ENCODE measurements at places on chromosomes 5 and 9. TPM values are rescaled to one million over a fixed set of nuclear protein-coding genes. Genes with fewer than 3 reads are reported as not detected.

The SLIT3 gene
- 57.3 TPM for total RNA-seq

The PCDHA1 gene
- total RNA-seq = not detected

The SLC31A1 gene
- 28.3 TPM for total RNA-seq

The ARL14EPL gene
- total RNA-seq = not detected

The IRX1 gene
- 13.3 TPM for total RNA-seq

The ROPN1L gene
- total RNA-seq = 10.4 TPM

The SLC1A1 gene
- 58.0 TPM for total RNA-seq

The NMUR2 gene
- 0.15 TPM for total RNA-seq

The GRM6 gene
- total RNA-seq = not detected

The SLC36A2 gene
- total RNA-seq = not detected

The CLIC3 gene
- total RNA-seq = 41.9 TPM

The PSD2 gene
- 0.11 TPM for total RNA-seq

The PAEP gene
- total RNA-seq = not detected

DNA sequence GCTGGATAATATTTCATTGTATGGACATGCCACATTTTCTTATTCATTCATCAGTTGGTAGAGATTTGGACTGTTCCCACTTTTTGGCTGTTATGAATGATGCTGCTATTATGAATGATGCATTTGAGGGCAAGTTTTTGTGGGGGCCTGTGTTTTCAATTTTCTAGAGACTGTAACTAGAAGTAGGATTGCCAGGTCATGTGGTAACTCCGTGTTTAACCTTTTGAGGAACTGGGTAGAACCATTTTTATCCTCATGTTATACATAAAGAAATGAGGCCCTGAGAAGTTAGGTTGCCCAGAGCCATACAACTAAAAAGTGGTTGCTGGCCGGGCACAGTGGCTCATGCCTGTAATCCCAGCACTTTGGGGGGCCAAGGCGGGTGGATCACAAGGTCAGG, 22.4 kb upstream of the STRBP start:
- no peak overlapping the region for H3K4me3 ChIP-seq
- no peak overlapping the region for H3K27ac ChIP-seq
- no peaks in the 10 kb centered on the region for H3K36me3 ChIP-seq
- DNase-seq = no peak
- no peaks in the 10 kb centered on the region for H3K4me1 ChIP-seq

GRCh38 chr9:97319395-97319794, 11.9 kb downstream of the CCDC180 start:
- no peak for DNase-seq
- no peaks in the 10 kb centered on the region for H3K4me1 ChIP-seq
- H3K36me3 ChIP-seq = no peaks in the 10 kb centered on the region
- no peak overlapping the region for H3K4me3 ChIP-seq

DNA sequence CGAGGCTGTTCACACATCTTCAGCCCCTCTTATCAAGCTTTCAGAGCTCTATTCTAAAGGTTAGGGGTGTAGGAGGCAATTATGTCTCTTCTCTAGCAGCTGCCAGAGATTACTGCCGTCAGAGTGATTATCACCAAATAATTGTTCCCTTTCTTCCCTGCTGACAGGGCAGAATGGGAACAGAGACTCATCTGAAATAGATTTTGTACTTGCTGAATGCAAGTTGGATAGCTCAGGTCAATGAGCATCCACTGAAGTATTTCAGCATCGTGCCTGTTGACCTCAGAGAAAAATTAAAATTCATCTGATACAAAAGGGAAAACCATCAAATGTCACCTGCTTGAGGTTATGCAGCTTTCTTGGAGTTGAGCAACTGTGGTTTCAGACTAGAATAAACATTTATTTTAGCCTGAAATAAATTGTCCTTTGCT, 213.7 kb upstream of the MAP3K1 start:
- H3K27me3 ChIP-seq = no peaks in the 10 kb centered on the region
- no peaks in the 10 kb centered on the region for H3K4me1 ChIP-seq
- DNase-seq = no peak

- H3K36me3 ChIP-seq = no peaks in the 10 kb centered on the region
- no peaks in the 10 kb centered on the region for H3K4me1 ChIP-seq
- no peak overlapping the region for H3K4me3 ChIP-seq
- H3K27ac ChIP-seq = no peak overlapping the region
- no peaks in the 10 kb centered on the region for H3K27me3 ChIP-seq
Observed at GRCh38 chr9:84750152-84750865, 80.8 kb downstream of the NTRK2 start.

GRCh38 chr9:78073722-78074121, 42.1 kb upstream of the GNAQ start:
- DNase-seq = no peak
- H3K27me3 ChIP-seq = no peaks in the 10 kb centered on the region
- H3K4me1 ChIP-seq = no peaks in the 10 kb centered on the region
- no peaks in the 10 kb centered on the region for H3K36me3 ChIP-seq
- H3K27ac ChIP-seq = no peak overlapping the region

DNA sequence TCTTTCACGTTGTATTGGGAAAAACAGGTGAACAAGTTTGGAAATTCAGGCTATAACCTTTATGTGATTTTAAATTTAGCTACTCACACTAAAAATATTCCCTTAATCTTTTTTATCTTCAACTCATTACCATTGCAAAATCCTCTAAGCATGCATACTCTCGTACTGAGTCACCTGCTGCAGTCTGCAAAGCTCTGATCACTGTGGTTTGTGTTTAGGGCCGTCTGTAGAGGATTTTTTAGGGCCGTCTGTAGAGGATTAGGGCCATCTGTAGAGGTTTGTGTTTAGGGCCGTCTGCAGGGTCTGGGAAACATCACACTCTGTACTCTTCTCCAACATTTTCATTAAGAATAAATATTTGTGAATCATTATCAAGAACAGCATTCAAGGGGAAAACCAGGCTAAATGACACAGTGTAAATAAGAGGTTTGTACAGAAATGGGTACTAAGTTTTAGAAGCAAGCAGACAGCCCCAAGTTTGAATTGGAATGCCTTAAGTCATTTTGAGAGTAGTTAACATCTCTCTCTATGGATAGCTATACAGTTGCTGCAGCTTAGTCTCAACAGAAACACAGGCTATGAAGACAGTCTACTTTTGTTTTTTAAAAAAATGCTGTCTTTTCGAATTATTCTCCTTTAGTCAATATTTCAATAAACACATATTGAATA, 155.0 kb upstream of the TSLP start:
- no peaks in the 10 kb centered on the region for H3K36me3 ChIP-seq
- no peaks in the 10 kb centered on the region for H3K27me3 ChIP-seq
- no peak overlapping the region for H3K27ac ChIP-seq
- no peaks in the 10 kb centered on the region for H3K4me1 ChIP-seq
- H3K4me3 ChIP-seq = no peak overlapping the region
- no peak for DNase-seq

DNA sequence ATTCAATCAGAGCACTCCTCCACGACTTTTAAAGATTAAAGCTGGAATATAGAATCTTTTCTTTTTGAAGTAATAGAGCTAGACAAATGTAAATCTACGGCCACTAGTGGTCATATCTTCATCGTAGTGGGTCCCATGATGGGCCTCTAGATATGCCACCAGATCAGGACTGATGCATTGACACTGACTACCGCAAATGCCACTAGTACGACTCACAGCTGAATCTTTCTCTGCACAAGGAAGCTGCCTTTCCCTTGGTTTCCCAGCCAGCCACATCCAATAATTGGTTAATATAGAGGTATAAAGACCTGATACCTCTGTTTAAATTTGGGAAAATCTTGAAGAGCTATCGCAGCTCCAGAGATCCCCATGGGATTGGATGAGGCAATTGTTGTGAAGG, 37.8 kb upstream of the ADRB2 start:
- no peaks in the 10 kb centered on the region for H3K4me1 ChIP-seq
- no peaks in the 10 kb centered on the region for H3K36me3 ChIP-seq
- no peak overlapping the region for H3K4me3 ChIP-seq
- no peaks in the 10 kb centered on the region for H3K27me3 ChIP-seq
- no peak for DNase-seq
- H3K27ac ChIP-seq = no peak overlapping the region

DNA sequence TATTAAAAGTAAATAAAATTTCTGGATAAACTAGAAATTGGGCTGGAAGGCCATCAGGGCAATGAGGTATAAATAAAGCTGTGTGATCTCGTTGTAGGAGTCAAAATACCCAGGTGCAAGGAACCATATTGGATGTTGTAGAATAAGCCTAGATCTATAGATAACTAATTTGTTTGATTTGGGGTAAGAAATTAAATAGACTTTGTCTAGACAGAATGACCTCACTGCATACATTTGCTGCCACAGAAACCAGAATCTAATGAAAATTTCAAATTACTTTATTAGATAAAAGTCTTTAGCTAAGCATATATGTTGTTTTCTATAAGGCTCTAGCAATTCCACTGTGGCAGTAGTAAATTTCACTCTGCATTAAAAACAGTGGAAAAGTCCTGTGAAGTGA, 225.2 kb upstream of the ITGA1 start:
- no peak overlapping the region for H3K27ac ChIP-seq
- no peak overlapping the region for H3K4me3 ChIP-seq
- H3K27me3 ChIP-seq = no peaks in the 10 kb centered on the region
- no peak for DNase-seq

DNA sequence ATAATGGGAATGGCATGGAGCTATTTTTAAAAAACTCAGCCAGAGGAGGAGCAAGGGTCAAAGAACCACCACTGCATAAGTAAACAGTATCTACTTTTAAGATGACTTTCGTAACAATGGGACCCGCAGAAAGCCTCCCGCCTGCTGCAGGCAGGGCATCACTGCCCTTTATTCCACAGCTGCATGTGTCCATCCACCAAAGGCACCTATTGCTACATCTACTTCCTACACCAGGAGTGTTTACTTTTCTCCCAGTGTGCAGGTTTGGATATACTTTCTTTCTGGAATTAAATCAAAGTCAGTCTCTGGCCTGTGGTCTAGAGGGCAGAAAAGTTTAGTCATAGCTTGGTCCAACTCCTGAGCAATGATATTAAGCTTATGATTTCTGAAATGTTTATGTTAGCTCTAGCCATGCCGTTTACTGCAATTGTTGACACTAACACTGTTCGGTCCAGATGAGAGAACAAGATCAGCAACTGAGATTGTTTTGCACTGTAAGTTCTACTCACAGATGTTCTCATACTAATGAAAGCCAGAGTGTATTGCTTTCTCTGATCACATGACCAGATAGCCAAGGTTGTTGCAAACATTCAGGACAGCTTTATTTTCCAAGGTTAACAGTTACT, 391.5 kb downstream of the FGF10 start:
- H3K4me3 ChIP-seq = no peak overlapping the region
- H3K4me1 ChIP-seq = peaks cover 7% of the 10 kb centered on the region
- no peak overlapping the region for H3K27ac ChIP-seq
- no peaks in the 10 kb centered on the region for H3K27me3 ChIP-seq
- no peak for DNase-seq

DNA sequence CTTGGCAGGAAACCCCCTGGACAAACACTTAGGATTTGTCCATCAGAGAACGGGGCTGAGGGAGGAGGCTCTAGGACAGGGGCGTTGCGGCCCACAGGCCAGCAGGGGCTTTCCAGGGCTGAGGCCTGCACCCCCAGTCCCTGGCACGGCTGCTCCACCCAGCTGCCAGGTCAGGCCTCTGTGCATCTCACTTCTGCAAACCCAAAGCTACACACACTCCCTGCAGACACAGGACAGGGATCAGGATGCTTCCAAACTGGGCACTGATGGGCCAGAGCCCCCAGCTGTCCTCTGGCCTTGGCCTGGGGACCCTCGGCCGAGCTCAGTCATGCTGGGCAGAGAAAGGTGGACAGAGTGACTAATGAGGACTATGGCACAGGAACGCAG, 106.2 kb upstream of the SARDH start:
- peak overlapping the region; percentile 92 for H3K27ac ChIP-seq
- no peaks in the 10 kb centered on the region for H3K36me3 ChIP-seq
- peak; percentile 72 for DNase-seq
- H3K4me1 ChIP-seq = peaks cover 32% of the 10 kb centered on the region

- no peaks in the 10 kb centered on the region for H3K36me3 ChIP-seq
- no peaks in the 10 kb centered on the region for H3K4me1 ChIP-seq
- no peaks in the 10 kb centered on the region for H3K27me3 ChIP-seq
- H3K27ac ChIP-seq = no peak overlapping the region
- no peak overlapping the region for H3K4me3 ChIP-seq
Observed at GRCh38 chr5:126645132-126645531, 44.4 kb downstream of the PHAX start.

GRCh38 chr5:135033901-135034235, at the start of gene PITX1:
Gene PITX1, minus strand, starts transcription at chr5:135034228. Its CDS starts 347 bp downstream, at chr5:135033881.
- no peak for DNase-seq
- H3K4me3 ChIP-seq = no peak within 1 kb of the TSS
- H3K27me3 ChIP-seq = peaks cover 36% of the 10 kb centered on the region
- no peak within 1 kb of the TSS for H3K27ac ChIP-seq
- peaks cover 43% of the 10 kb centered on the region for H3K4me1 ChIP-seq

GRCh38 chr5:157347301-157348048, 81.6 kb downstream of the CYFIP2 start:
- H3K27ac ChIP-seq = no peak overlapping the region
- H3K4me3 ChIP-seq = no peak overlapping the region
- peak; percentile 39 for DNase-seq

- no peak overlapping the region for H3K27ac ChIP-seq
- DNase-seq = no peak
- H3K4me3 ChIP-seq = no peak overlapping the region
- H3K27me3 ChIP-seq = no peaks in the 10 kb centered on the region
Observed at GRCh38 chr5:36640949-36641348, 34.5 kb downstream of the SLC1A3 start.

- DNase-seq = no peak
- H3K27me3 ChIP-seq = no peaks in the 10 kb centered on the region
- no peaks in the 10 kb centered on the region for H3K4me1 ChIP-seq
- H3K4me3 ChIP-seq = no peak overlapping the region
- no peaks in the 10 kb centered on the region for H3K36me3 ChIP-seq
Observed at GRCh38 chr5:23071682-23072081, 218.5 kb upstream of the CDH12 start.

DNA sequence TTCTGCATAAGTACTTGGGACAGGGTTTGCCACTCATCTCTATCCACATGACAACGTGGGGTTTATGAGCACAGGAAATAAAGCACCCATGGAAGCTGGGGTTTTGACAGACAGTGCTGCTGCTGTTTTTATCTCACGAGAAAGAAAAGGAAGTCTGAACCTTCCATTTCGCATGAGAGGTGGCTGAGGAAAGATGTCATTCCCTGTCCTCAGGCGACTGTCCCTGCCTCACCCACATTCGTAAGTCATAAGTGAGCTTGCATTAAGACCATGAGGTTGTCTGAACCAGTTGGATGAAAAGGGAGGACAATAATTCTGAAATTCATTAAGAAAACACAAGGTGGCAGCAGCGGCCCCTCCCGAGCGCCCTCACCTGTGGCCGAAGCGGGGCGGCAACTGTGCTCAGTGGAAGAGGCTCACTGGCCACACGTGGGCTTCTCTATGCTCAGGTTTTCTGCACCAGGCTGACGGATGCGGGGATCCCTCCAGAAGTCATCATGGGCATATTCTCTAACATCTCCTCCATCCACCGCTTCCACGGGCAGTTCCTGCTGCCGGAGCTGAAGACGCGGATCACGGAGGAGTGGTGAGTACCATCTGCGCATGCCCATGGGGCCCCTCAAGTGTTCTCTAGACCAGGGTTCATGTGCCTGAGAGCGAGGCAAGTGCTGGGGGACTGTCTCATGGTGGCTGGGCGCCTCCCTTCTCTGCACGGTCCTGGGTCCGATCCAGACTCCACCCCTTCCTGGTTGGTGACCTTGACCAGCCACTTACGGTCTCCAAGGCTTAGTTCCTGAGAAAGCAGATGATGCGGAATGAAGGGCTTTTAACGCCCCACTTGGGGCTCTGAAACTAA, 54.7 kb upstream of the SUSD3 start:
- peak; percentile 85 for DNase-seq
- H3K4me3 ChIP-seq = peak overlapping the region; percentile 34
- no peaks in the 10 kb centered on the region for H3K27me3 ChIP-seq
- H3K4me1 ChIP-seq = peaks cover 3% of the 10 kb centered on the region
- peak overlapping the region; percentile 9 for H3K27ac ChIP-seq
